ENCODE measurements at places on chromosomes 7 and 10.

- no peak for DNase-seq
These were observed 143.0 kb downstream of the TSPAN12 start for GRCh38 chr7:120714945-120715344.

- no peak for DNase-seq
These were observed 50.5 kb upstream of the COBL start for GRCh38 chr7:51366930-51367613.

DNA sequence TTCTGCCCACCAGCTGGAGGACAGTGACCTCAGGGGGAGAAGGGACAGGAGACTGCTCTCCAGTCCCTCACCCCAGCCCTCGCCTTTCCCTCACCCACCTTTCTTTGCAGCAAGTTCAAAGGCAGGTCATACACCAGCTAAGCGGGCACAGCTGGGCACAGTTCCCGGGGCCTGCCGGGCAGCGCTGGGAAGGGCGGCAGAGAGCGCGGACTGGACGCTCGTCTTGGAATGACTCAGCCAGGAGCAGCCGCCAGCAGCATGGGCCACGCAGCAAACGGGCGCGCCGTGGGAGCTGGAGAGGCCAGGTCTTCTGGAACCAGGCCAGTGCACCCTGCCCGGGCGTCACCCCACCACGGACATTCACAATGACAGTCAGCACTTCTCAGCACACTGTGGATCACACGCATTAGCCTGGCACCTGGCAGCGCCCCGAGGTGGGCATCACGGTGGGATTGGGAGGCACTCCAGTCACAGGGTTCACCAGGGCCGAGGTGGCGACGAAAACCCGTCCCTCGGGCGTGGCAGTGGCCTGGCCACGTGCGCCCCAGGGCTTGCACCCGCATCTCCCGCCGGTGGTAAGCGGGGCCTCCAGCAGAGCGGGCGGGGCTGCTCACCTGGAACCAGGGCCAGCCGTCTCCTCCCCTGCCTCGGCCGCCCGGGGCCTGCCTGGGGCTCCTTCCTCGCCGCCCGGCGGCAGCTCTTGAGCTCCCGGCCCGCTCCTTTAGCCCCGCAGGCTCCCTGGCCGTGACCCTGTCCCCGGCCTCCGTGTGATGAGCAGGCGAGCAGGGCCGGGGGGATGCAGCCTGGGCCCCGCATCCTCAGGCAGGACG, 29.0 kb upstream of the WDFY4 start:
- no peak for DNase-seq

- DNase-seq, result peak; percentile 67
These were observed 49.8 kb downstream of the PAXIP1 start for GRCh38 chr7:154953006-154953684.

DNA sequence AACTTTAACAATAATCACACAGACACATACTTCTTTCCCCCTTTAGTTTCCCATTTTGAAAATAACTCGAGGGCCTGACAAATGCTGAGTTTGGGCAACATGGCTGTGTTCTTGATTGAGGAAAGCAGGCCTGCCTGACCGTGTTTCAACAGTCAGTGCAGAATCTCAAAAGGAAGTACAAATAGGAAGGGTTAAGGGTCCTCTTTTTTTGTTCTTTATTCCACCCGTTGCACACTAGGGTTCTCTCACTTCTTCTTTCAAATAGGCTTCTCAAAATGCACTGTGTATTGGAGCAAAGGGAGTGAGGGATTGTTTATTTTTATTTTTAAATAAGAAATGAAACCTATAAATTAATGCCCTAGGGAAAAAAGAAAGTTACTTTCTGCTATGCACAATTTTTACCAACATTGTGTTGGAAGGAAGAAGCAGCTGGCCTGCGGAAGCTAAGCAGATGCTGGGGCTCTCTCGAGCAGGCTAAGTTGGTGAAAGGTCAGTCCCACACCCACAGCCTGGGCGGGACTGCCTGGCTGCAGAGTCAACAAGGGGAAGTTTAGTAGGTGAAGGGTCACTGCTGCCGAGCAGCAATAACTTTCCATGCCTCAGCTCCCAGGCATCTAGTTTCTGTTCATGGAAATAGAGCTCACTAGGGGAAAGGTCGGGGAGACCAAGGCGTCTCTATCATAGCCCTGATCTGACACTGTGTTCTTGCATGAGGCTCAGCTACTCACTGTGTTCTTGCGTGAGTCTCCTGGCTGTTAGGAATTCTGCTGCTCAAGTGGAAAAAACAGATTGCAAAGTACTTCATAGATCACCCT, 12.2 kb upstream of the PDK4 start:
- DNase-seq, result no peak

DNA sequence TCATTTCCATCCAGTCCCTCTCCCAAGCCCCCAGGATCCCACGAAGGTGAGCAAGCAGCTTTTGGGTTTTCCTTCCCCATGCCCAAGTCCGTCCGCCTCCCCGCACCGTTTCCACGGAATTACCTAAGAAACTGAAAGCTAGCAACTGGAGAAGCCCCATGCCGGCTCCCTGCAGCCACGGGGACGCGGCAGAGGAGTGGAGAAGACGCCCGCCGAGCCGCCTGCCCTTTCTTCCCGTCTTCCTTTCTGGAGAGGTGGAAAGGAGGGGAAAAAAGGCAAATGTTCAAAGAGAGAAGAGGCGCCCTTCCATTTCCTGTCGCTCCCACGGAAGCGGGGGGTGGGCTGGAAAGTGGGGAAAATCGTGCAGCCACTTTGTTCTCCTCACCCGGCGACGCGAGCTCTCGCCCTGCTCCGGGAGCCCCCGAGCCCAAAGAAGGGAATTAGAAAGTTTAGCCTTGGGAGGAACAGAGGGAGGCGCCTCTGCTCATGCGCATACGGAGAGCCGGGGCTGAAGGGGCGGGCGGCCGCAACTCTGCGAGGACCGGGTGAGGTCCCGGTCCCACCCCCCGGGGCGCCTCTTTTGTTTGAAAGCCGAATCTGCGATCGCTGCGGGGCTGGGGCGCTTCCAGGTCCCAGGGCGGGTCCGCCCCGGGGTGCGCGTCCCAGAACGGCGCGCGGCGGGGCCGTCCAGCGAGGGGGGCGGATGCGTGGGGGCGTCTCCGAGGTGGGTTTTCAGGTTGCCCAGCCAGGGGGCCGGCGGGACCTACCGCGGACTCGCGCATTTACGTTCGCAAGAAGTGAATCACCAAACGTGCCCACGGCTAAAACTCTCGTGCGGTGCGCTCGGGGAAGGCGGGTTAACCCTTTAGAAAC, at the start of gene LAMB1:
LAMB1 (minus strand) TSS at position 436 of the 873 bp plus-strand sequence; CDS start at position 160, 276 bp downstream.
- no peak for DNase-seq

DNA sequence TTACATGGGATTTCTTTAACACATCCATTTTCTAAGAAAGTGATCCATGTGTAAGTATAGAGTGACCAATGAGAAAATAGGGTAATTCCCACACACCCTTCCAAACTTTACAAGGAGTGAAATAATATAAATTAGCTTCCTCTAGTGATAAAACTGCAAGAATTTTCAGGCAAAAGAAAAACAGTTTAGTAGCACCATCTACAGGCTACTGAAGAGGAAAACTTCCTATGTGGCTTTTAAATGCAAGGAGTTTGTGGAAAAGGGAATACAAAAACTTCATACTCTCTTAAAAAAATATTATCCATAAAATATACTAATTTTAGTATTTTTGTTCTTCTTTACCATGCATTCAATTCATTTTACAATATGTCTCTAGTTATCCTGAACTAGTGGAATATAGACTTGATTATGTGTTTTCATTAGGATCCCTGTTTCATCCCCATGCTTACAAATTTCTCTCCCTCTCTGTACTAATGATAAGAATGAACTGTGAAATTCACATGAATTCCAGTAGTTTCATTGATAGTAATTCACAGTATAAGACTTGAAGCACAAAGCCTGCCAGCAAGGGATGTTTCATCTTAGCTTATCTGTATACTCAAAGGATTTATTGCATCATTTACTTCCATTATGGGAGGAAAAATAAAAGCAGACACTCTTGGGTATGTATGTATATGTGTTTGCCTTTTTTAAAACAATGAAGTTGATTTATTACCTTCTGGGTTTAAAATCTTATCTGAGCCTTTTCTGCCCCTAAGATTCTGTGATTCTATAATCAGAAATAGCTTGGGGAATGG, 442.9 kb downstream of the AUTS2 start:
- DNase-seq, result no peak

DNA sequence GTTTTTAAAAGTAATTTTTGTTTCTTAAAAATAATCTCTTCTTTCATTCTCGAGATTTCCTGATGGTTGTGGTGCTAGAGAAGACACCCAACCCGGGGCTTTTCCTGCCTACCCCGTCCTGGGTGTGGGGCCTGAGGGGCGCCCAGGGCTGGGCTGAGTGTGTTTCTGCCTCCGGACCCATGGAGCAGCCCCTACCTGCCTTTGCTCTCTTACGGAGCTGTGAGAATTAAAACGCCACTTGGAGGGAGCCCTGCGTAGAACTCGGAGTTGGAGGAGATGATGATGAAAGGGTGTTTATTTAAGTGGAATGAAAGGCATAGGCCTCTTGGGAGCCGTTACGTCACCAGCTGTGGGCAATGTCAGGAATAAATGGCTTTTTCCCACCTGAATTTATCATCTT, 261.8 kb upstream of the SHH start:
- DNase-seq, result no peak

- DNase-seq, result no peak
These were observed 12.0 kb downstream of the HOXA4 start for GRCh38 chr7:27118580-27118979.

GRCh38 chr7:134472572-134473244, 13.8 kb upstream of the AKR1B1 start:
- no peak for DNase-seq

DNA sequence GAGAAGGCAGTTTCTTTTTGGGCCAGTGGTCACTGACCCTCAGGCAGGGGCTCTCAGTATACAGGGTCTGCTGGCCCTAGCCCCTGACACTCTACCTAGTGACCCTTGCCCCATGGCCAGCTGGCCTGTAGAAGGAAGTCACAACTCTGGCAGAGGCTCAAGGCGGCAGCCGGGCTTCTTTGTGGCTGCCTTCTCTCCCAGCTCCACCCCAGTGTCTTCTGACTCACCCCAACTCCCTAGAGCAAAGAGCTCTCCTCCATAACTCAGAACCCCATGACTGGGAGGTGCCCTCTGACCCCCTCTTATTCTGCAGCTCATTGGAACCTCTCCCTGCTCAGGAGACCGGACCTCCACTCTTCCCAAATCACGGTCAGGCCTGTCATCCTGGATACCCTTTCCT, 358.2 kb downstream of the FGFR2 start:
- no peak for DNase-seq

GRCh38 chr10:43396061-43396927, 12.7 kb downstream of the HNRNPF start:
- DNase-seq, result peak; percentile 76

- DNase-seq, result no peak
These were observed 14.3 kb downstream of the ZMIZ2 start for GRCh38 chr7:44762726-44763522.

GRCh38 chr7:24049296-24049695, 234.7 kb upstream of the NPY start:
- no peak for DNase-seq

GRCh38 chr10:101484175-101484745, 103.8 kb downstream of the POLL start:
- DNase-seq, result no peak

- DNase-seq, result no peak
These were observed 161.0 kb downstream of the SEM1 start for GRCh38 chr7:96548664-96549063.

GRCh38 chr10:109386921-109387320, 536.4 kb downstream of the XPNPEP1 start:
- no peak for DNase-seq

DNA sequence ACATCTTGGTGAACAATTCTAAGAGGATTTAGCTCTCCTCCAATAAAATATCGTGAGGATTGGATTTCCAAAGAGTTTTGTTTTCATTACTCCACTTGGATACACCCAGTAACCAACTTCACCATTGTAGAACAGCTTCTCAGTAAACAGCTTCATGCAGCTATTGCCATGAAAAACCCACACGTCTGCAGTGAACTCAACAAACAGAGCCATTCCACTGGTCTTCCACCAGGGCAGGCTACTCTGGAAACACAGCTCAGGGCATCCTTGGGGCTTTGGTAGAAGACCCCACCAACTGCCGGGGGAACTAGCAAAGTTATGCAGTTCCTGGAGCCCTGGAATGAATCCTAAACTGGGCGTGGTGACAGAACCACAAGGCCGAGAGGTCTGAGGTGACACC, 77.4 kb downstream of the CALN1 start:
- no peak for DNase-seq

GRCh38 chr10:66215920-66216319, 709.9 kb upstream of the LRRTM3 start:
- no peak for DNase-seq

DNA sequence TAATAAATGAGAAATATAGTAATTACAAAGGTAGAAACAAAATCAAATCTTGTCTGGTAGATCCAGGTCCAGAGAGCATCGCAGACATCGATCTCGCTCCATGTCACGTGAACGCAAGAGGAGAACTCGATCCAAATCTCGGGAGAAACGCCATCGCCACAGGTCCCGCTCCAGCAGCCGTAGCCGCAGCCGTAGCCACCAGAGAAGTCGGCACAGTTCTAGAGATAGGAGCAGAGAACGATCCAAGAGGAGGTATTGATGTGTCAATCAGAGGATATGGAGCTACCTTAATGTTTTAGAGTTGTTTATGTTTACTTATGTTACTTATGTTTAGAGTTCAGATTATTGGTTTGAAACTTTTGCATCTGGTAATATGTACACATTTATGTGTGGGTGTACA, 57.8 kb downstream of the LUC7L2 start:
- DNase-seq, result no peak

- no peak for DNase-seq
These were observed 109.1 kb downstream of the DNAJB6 start for GRCh38 chr7:157445956-157446295.

DNA sequence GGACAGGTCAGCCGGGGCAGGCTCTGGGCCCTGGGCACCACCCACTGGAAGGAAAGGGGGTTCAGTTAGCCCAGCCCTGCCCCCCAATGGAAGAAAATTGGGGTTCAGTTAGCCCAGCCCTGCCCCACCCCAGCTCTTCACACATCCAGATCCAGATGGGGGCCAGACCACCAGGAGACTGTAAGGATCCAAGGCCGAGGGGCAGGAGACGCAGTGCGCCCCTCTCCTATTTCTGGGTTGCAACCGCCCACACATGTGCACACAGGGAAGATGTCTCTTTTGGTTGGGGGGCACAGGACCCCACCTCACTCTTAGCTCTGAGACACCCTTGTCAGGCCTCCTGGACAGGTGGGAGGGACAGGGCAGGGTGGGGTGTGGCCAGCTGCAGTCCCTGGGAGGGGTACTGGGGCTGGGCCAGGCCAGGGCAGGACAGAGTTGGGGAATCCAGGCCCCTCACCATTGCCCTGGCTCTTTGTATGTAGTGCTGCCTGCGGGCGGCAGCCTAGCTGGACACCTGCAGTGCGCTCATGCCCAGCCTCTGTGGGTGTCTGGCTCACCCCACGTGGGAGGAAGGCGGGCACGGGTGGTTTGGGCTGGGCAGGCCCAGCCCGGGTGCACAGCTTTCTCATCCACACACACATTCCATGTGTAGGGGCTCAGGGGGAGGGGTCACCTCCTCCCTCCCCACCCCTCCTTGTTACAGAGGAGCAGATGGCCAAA, 141.2 kb downstream of the LHPP start:
- DNase-seq, result no peak

DNA sequence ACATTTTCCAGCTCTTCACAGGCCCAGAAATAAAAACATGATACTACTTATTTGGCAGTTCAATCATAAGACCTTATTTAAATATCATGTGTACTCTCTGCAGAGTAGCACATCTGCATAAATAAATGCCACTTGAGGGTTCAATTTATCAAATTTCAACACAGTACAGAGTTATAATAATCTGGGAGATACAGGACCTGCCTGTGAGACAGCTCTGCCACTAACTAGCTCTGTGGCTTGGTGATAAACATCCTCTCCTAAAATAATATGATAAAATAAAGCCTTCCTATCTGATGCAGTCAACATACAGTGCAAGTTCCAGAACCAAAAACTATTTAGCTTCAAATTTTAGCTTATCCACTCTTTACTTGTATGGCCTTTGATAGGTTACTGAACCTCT, 90.9 kb upstream of the GATAD1 start:
- DNase-seq, result no peak
